NCI-H526 treated with DMSO at 0.1 percent for 48 hours (cell line): ENCODE measurements at places on chromosomes 2 and 18.

DNA sequence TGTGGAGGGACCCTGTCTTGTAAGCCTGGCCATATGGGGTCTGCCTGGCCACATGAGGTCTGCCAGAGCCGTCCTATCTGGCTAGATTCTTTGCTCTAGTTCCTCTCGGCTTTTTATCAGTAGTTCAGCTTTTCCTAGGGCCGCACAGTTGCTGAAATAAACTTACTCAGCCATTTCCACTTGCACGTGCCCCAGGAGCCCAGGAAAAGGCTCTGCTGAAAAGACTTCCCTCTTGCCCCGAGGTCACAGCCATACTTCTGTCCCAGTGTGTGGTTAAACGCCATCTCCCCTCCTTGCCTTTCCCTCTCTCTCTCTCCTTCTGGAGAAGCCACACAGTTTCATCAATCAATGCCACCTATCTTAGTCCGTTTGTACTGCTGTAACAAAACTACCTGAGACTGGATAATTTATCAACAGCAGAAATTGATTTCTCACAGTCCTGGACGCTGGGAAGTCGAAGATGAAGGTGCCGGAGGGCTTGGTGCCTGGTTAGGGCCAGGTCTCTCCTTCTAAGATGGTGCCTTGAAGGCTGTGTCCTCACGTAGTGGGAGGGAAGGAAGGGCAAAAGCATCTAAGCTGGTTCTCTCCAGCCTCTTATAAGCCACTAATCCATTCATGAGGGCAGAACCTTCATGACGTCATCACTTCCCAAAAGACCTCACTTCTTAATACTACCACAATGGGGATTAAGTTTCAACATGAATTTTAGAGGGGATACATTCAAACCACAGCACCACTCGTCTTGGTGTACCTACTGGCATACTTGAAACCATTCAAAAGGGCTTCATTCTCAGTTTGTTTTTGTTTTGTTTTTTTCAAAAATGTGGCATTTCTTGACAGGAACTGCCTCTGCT is 11.2 kb upstream of the GALM start:
- DNase-seq = no peak

GRCh38 chr2:180553094-180553715 is 427.2 kb upstream of the UBE2E3 start:
- no peak for DNase-seq

- DNase-seq = no peak
Observed at GRCh38 chr2:178843697-178844096, 36.5 kb upstream of the TTN start.

- DNase-seq = no peak
Observed at GRCh38 chr18:24561369-24561965, 101.0 kb downstream of the HRH4 start.

- peak; percentile 83 for DNase-seq
Observed at GRCh38 chr18:60372596-60372995, at the start of gene MC4R. Gene MC4R (minus strand): TSS chr18:60372775. CDS start chr18:60372349, 426 bp downstream.

GRCh38 chr18:47411159-47411558 is 159.7 kb upstream of the SKOR2 start:
- no peak for DNase-seq

GRCh38 chr2:190607014-190607597 is 41.8 kb upstream of the NAB1 start:
- DNase-seq = no peak

DNA sequence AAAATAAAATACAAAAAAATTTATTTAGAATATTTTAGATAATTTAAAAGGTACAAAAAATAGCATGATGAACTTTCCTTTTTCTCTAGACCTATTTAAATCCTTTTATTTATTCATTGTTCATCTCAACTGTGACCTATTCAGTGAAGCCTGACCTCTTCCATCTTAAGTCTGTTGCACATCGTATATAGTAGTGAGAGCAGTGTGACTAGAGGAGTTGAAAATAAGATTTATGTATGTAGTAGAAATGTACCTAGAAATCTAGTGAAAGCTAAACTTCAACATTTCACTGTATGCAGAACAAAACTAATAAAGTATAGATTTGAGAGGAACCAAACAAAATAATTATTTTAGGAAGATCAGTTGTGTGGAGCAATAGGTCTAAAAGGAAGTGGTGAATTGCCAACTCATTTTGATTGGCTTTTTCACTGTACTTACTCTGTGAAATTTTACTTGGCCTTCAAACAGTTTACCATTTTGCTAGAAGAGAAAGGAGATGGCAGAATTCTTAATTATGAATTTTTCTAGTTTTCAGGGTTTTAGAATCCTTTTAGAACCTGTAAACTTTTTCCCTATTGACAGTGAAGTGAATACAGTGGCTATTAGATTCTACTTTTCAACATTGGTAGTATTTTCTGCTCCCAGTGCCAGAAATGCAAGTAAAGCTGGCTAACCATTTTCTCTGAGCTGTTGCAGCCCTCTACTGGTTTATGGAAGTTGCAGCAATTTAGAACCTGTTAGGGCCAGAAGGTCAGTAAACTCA is 11.0 kb downstream of the ANKRD12 start:
- no peak for DNase-seq

- peak; percentile 18 for DNase-seq
Observed at GRCh38 chr2:175964195-175964594, 37.9 kb downstream of the LNPK start.

- DNase-seq = peak; percentile 23
Observed at GRCh38 chr18:9612215-9612830, 2.0 kb downstream of the PPP4R1 start.

DNA sequence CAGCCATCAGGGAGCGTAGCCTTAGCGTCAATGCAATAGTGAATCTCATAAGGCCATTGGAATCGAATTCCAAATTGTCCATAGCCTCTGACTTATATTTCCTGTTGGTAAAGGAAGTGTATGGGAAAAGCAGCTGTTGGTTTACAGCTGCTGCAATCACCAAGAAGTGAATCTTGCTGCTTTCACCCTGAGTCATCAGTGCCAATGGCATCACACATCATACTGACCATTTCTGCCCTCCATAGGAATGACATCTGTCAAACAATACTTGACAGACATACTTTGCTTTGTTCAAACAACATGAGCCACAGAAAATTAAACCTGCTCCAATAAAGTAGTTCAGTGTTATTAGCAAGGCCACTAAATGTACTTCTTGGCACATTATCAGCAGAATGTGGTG is 111.2 kb upstream of the KLHL29 start:
- DNase-seq = no peak

- DNase-seq = no peak
Observed at GRCh38 chr2:127678531-127678930, 3.2 kb upstream of the LIMS2 start.

DNA sequence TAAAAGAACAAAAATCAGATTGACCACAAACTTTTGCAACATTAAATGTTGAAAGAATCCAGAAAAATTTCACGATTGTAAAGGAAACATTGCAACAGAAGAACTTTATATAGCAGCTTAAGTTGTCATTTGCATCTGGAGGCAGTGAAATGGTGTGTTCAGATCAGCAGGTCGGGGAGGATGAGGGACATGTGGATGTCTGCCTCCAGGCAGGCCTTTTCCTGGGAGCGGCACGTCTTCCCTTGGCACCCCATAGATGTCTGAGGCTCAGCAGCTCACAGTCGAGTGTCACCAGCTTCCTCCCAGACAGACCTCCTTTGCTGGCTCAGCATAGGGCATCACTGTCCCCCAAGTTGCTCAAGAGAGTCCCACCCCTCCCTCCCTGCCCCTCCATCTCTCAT is 44.3 kb upstream of the ASB1 start:
- DNase-seq = no peak

DNA sequence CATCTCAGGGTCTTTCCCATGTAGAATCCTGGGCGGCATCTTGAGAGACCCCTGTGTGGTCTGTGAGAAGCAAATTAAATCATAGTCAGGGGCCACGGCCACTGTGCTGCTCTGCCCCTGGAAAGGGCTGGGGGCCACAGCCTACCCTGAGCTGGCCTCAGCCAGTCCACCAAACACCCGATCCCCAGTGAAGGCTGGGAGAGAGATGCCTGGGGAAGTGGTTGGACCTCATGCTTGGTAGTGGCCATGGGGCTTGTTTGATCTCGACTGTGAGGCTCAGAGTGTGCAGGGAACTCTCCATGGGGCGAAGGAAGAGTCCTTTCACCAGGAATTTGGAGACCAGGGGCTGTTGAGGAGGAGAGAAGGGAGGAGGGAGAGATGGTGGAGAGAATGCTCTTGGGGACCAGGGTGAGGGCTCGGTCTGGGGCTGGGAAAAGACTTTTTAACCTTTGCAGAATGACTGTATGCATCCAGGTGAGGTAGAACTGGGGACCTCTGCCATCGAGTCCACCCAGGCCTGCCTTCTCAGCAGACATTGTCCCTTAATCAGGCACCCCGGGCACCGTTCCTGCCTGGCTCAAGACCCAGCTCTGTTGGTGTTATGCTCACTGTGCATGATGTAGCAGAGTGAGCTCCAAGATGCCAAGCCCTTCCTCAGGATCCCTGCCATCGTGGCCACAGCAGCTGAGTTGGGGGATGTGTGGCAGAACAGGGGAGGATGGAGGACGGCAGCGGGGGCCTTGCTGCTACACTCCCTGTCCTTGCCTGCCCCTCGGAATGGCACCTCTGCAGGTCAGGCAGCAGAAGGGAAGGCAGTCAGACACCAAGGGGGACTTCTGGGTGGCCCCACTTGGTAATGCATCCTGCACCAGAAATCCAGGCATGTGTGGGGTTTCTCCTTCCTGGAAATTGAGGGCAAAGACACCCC is 249.9 kb downstream of the DYSF start:
- DNase-seq = no peak

GRCh38 chr2:232521959-232522622 is 1.9 kb downstream of the PRSS56 start:
- DNase-seq = no peak

GRCh38 chr2:204495381-204495780 is 49.9 kb upstream of the PARD3B start:
- DNase-seq = no peak

DNA sequence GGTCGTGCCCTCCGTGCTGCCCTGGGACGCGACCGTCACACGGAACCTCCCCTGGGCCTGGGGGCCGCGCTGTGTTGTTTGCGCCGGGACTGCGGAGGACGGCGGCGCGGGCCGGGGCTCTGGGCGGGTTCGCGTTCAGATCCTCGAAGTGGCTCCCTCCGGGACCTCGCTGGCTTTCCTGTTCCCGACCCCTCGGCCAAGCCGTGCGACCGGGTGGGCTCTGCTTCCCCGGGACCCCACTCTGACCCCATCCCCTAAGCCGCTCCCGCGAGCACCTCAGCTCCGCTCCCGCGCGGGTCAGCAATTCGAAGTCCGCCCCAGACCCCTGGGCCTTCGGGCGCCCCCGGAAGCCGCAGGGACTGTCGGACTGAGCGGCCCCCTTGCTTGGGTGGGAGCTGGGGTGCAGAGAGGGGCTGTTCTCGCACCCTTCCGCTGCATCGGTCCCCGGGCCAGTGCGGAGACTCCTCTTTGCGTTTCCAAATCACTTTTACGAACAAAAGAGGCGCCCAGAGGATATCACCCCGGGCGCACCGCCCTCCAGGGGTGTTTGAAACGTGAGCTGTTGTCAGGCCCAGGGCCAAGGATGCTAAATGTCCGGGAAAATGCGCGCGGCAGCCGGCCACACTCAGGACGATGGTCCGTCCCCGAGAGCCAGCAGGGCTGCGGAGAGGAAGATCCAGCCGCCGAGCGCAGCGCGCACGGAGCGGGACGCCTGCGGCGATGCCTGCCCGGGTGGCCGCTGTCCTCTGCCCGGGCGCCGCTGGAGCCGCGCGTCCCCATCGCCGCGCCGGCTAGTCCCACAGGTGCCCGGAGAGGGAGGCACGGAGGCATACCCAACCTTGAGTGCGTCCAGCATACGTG is 73.5 kb downstream of the ZCCHC2 start:
- DNase-seq = no peak

GRCh38 chr2:43088143-43089073 is 138.0 kb downstream of the ZFP36L2 start:
- DNase-seq = no peak

DNA sequence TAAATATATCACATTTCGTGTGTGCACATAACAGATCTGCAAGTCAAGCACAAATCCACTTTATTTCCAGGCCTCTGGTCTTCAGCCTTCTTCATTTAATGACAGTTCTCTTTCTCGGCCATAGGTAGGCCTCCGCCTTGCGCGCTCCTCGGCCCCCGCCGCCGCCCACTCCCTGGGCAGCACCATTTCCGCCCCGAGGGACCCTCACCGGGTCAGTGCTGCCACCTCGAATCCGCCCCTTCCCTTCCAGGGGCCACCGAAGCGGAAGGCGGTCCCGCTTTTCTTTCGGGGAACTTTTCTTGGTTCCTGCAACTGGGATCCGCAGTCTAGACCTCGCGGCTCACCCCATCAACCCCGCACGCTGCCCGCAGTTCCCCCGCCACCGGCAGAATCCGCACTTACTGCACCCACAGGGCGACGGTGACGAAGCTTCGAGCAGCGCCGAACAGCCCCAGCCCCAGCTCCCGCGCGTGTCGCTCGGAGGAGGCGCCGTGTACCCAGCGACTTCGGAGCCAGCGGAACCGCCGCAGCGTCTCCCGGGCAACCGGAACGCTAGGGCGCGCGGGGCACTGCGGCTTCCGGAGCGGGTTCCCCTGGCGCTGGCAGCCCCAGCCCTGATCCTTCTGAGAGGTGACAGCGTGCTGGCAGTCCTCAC is at the start of gene CDKL4:
Gene CDKL4, minus strand, starts transcription at position 502 of the 655 bp plus-strand sequence.
- peak; percentile 2 for DNase-seq

GRCh38 chr18:64986906-64987495 is 763.8 kb upstream of the CDH7 start:
- no peak for DNase-seq

DNA sequence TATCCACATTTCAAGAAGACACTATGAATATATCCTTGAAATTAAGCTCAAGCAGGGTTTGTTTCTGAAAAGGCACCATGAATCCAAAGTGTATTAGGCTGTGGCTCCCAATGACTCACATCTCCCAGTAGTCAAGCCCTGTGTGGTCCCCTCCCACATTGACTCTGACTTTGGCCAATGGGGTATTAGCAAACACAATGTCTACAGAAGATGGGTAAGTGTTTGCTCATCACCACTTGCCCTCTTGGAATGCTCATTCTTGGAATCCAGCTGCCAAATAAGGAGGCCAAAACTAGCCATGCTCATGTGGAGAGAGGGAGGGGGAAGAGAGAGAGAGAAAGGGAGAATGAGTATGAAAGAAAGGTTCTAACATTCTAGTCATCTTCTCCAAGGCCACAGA is 490.0 kb downstream of the TXNL1 start:
- no peak for DNase-seq

- DNase-seq = no peak
Observed at GRCh38 chr18:10585260-10585659, 59.4 kb downstream of the NAPG start.

GRCh38 chr2:127386246-127386645 is 1.5 kb downstream of the MAP3K2 start:
- DNase-seq = no peak

DNA sequence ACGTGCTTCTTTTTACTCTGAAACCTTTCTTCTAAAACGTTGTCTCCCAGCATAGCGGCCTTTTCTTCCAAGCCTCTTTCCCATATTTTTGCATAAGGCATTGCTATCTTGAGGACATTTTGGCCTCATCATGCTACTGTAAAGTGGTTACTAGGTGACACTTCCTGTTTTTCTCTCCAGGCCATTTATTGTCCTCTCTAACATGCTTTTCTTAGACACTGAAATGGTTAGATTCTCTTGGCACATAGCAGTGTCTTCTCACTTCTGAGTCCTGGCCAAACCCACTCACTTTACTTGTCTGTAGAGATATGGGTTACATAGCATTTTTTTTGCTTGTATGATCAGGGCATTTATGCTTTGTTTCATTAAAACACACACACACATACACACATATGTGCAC is 50.1 kb upstream of the KCNH7 start:
- DNase-seq = no peak

- no peak for DNase-seq
Observed at GRCh38 chr2:75340560-75340959, 141.2 kb upstream of the TACR1 start.

GRCh38 chr2:142983174-142983573 is 105.7 kb downstream of the KYNU start:
- DNase-seq = no peak
